SHP77 (cell line): ENCODE measurements at places on chromosomes 5 and 9.

GRCh38 chr5:140150201-140150600, 24.5 kb downstream of the IGIP start:
- no peak for DNase-seq

DNA sequence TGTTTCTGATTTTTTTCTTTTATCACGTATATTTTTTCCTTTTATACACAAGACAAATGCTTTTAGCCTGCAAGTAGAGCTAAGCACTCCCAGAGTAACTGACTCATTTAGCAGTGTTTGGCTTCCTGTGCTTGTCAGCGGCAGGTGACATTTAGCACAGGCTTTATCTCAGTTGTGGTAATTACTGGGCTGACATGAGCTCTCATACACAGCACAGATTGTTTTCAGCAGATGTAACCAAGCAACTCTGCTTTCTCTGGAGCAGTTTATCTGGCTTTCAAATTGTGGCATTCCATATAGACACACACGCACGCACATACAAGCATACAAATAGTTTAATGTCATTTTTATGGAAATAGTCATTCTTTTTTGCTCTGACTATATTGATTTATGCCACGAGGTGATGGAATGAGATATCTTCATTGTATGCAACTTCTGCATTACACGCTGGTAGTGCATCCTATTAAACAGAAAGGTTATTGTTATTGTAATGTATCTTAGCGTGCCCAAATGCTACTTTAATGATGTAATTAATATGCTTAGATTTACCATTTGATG, 379.0 kb upstream of the GRAMD2B start:
- DNase-seq = peak; percentile 83

DNA sequence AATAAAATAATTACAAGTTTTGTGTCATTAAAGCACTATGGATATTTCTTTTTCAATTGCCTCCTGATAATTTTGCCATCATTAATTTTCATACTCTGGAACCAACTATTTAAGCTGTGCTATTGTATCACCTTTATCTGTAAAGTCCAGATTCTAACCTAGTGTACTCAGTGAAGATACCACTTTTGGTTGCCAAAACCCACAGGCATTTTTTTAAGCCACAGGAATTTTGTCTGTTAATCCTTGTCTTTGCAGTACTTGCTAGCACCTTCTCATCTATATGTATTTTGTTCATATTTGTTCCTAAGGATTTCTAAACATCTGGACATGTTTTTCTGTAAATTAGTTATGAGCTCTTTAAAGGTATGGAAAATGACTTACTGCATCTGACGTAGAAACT, 481.4 kb upstream of the DAB2 start:
- DNase-seq = no peak

DNA sequence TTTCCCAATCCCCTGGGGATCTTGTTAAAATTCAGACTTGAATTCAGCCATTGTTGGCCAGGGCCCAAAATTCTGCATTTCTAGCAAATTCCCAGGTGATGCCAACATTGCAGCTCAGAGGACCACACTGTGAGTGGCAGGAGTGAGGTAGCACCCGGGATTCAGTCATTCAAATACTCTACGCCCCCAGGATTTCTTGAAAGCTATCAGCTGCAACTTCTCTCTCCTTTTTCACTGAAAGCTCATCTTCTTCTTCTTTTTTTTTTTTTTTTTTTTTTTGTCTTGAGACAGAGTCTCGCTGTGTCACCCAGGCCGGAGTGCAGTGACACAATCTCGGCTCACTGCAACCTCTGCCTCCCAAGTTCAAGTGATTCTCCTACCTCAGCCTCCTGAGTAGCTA, 19.3 kb upstream of the ANKH start:
- no peak for DNase-seq

DNA sequence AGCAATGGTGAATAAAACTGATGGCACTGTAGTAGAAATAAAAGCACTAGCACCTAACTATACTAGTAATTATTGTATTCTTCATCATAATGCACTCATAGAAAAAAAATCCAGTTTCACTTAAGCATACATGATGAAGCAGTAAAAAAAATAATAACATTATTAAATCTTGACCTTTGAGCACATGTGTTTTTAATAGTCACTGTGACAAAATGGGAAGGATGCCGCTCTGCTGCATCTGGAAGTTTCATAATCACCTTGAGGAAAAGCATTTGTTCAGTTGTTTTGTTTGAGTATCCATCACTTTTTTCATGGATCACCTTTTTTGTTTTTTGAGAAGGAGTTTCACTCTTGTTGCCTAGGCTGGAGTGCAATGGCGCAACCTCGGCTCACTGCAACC, 13.2 kb downstream of the OR2K2 start:
- no peak for DNase-seq

DNA sequence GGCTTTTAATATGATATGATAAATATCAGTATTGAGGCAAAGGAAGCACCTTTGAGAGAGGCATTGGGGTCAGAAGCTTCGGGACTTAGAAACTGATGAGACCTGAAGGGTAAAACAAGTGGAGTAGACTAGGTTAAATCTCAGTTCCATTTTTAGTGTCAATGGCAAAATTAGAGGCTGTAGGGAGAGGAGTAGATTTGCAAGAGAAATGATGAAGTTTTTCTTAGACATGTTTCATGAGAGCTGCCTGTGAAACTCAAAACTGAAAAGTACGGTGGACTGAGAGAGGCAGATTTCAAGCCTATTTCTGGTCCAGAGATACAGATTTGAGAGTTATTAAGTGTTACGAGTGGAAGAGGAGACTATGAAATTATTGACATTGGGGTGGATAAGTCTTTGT, 278.5 kb downstream of the TAF11L14 start:
- no peak for DNase-seq
